ACHN (cell line): ENCODE measurements at places on chromosomes 12 and 14.

- peak; percentile 43 for DNase-seq
These were observed 21.5 kb upstream of the GNS start for GRCh38 chr12:64780531-64781279.

DNA sequence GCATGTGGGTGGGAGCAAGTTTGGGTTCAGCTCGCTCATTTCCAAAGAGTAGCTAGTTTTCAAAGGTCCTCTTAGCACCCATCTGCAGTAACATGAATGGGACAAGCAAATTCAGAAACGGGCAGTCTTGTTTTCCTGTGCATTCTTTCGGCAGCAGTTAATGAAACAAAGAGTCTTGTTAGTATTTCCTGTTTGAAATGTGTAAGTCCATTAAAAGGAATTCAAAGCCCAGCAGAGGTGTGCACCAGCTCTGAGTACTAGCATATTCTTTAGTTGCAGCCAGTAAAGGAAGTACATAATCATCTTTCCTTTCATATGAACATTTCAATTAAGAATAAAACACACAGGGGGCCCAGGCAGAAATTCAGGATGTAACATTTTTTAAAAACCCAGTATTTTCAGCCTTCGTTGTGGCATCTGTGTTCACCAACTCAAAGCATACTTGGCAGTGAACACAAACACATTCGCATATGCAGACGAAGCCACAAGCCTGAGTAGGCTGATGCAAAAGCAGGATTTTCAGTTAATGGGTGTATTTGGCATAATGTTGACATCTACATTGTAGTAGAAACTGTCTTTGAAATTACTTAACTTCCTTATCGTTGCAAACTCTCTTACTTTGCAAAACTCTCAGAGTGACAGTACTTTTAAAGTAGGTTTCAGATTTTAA, 570.0 kb upstream of the FLRT2 start:
- DNase-seq, result no peak

- DNase-seq, result no peak
These were observed 178.2 kb downstream of the PIK3C2G start for GRCh38 chr12:18439541-18439940.

DNA sequence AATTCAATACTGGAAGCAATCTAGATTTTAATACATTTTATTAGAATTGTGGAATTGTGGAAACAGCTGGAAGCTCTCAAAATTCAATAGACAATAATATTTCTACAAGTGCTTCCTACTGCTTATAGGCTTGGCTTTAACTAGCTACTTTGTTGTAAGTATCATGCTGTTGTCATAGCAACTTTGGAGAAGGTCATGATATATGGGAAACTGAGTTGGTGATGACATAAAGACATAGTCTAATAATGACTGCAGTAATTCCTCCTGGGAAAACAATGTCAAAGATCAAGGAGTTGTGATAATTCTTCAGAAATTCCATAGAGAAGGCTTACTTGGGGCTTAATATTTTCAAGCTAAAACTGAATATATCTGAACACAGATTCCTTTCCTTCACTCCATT, 266.6 kb downstream of the KIF21A start:
- no peak for DNase-seq

DNA sequence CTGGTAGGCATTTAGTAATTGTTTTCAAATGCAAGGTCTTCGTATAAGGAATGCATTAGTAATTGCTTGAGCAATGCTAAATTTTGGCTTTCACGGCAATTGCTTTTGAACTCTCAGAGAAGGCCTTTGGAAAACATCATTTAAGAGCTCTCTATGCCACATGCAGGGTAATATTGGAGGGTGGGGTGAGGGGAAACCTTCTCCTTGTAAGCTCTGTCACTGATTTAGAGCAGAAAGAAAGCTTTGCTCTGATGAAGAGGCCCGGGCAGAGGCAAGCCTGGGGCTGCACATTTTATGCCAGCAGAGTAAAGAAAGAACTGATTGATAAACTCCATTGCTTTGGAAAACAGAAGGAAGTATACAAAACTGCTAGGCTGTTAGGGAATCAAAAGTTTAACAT, 70.9 kb downstream of the TRIM9 start:
- DNase-seq, result no peak

DNA sequence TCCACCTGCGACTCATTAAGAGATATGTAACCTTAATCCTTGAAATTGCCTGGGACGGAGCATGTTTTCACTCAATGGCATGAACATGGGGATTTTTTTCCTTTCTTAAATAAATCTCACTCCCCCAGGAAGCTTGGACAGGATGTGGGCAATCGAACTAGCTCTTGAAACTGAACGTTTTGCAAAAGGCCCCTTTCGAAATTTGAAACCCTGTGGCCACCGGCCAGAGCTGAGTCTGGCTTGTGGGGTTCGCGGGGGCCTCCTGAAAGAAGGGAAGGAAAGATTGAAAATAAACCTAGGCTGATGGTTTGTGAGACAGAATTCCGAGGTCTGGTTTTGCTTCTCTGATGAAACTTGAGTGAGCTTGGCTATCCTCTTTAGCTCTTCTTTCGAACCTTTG, 101.4 kb upstream of the RTL1 start:
- DNase-seq, result no peak
